ENCODE measurements at places on chromosomes 7 and 10.

DNA sequence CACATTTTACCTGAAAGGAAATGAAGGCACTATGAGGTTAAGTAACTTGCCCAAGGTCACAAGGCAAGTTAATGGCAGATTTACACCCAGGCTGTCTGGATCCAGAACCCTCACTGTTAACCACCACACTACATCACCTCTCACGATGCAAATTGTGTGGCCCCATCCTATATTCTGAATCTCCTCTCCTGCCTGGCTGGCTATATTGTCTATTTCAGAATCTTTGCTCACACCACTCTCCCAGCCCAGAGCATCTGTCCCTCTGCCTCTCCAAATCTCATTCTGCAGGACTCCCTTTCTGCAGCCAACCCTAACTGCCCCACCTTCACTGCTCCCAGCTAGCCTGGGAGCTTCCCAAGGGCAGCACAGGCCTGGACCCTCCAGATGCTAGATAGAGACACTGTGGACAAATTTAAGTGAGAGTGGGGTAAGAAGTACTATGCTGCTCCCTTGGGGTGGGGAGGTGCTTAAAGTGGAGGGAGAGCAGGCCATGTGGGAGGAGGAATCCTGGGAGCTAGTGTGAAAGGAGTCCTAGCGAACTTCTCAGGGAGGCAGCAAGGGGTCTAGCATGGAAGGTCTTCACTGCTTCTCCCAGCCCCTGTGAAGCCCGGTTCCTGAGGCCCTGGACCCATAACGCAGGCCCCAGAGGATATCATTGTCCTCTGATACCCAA, 786 bp downstream of the CUEDC2 start:
- DNase-seq = no peak

DNA sequence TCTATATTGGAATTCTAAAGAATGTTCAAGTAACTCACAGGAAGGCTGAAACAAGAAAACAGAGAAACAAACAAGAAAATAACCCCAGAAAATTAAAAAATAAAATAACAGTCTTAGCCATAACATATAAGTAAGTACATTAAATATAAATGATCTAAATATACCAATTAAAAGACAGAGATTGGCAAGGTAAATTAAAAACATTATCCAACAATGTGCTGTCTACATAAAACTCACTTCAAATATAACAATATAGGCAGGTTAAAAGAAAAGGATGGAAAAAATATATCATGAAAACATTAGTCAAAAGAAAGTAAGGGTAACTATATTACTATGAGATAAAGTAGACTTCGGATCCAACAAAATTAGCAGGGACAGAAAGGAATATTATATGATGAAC, 98.1 kb upstream of the NANOS1 start:
- no peak for DNase-seq

- no peak for DNase-seq
Measured at GRCh38 chr7:101784292-101785127, 32.9 kb upstream of the CUX1 start.

GRCh38 chr10:35892526-35892925, 250.4 kb upstream of the FZD8 start:
- DNase-seq = no peak

- DNase-seq = no peak
Measured at GRCh38 chr7:153942036-153942435, 110.2 kb upstream of the DPP6 start.

DNA sequence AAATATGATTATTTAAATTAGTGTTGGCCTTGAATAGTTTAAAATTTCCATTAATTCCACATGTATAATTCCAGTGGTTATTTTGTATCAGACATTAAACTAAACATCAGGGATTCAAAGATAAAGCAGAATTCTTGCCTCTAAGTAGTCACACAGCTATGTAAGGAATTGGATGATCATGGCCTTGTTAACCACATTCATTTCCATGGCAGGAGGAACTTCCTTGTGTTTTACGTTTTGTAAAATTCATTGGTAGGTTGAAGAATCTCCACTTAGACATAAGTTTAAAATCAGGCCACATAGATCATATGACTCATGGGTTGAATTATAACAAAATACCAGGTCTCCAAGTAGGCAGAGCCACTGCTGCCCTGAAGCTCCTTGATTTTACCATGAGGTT, 289.7 kb downstream of the PLXDC2 start:
- DNase-seq = no peak

GRCh38 chr7:157306846-157307838, 29.7 kb upstream of the DNAJB6 start:
- no peak for DNase-seq

- DNase-seq = no peak
Measured at GRCh38 chr7:155000795-155001194, 2.1 kb downstream of the PAXIP1 start.

- DNase-seq = no peak
Measured at GRCh38 chr10:132901351-132901750, 41.0 kb downstream of the CFAP46 start.

DNA sequence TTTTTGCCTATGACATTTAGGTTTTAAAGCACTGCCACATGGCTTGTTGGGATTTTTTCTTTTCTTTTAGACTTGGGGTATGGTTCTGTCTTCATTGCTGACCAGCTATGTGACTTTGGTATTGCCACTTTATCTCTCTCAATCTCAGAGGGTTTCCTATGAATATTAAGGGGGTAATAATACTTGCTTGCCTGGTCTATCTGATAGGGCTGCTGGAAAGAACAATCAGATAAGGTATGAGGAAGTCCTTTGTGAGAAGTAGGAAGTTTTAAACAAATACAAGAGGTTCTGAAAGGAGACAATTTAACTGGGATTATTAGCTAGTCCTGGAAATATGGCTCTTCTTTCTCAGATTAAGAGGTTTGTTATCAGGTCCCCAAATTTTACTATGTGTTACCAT, 80.8 kb downstream of the ZNF92 start:
- DNase-seq = no peak

GRCh38 chr10:12459340-12459739, 110.0 kb downstream of the CAMK1D start:
- DNase-seq = no peak

DNA sequence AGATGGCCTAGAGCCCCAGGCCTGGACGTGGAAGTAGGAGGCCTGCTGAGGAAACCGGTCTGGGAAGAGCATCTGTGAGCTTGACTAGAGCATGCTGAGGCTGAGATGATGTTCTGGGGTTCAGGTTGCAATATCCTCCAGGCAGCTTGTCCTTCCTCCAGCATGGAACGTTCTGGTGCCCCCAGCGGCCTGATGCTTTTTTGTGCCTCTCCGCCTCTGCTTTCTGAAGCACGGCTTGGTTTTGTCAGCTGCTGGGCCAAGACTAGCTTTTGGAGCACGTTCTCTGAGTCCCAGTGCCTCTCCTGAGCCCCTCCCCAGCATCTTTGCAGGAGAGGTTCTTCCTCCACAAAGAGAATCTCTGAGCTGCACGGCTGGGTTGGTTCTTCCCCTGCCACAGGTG, 682.0 kb upstream of the FOXK1 start:
- DNase-seq = no peak

DNA sequence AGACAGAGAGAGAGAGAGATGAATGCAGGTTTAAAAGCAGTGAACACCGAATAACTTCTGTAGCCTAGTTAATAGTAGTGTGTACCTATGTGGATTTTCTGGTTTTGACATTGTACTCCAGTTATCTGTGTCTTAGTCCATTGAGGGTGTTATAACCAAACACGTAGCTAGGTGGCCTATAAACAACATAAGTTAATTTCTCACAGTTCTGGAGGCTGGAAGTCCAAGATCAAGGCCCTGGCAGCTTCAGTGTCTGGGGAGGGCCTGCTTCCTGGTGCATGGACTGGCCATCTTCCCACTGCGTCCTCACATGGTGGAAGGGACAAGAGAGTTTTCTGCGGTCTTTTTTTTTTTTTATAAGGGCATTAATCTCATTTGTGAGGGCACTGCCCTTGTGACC, 23.5 kb downstream of the AOC1 start:
- DNase-seq = no peak

GRCh38 chr7:17654940-17655339, 285.4 kb downstream of the SNX13 start:
- no peak for DNase-seq

- no peak for DNase-seq
Measured at GRCh38 chr7:148733496-148733895, 34.8 kb downstream of the CUL1 start.

- DNase-seq = no peak
Measured at GRCh38 chr7:1087465-1087814, 473 bp upstream of the GPER1 start.

- DNase-seq = peak; percentile 16
Measured at GRCh38 chr7:105304040-105304895, 84.5 kb downstream of the SRPK2 start.

DNA sequence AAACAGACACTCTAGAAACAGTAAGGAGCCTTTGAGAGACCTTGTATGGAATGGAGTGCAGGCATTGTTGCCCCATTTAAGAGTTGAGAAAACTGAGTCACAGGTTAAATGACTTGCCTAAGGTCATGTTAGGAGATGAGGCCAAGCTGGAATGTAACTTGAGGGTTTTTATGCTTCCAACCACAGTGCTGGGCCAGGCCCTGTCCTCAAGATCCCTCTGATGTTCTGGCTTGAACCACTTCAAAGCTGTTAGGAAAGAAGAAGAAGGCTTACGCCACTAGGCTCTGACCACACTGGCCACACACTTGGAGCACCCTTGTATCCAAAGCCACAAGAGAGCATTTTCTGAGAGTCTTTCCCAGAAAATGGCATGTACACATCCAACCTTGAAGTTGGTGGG, 42.7 kb downstream of the PLAU start:
- DNase-seq = no peak

DNA sequence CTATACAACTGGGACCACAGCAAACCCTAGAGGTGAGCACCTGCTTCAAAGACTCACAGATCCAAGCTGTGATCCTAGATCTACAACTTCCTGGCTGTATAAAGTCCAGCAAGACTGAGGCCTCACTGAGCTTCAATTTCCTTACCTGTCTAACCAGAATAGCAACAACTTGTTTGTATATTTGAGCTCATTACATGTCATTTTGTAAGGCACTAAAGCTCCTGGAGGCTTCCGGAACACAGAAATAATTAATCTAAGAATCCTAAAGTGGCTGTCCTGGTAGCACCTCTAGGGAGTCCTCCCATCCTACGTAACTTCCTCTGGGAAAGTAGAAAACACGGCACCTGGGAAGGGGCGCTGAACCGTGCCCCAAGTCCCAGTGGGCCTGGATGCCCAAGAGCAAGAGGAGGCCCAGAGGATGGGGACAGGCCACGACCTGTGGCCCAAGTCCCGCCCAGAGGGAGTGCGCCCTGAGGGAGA, 39.4 kb downstream of the HK1 start:
- no peak for DNase-seq

DNA sequence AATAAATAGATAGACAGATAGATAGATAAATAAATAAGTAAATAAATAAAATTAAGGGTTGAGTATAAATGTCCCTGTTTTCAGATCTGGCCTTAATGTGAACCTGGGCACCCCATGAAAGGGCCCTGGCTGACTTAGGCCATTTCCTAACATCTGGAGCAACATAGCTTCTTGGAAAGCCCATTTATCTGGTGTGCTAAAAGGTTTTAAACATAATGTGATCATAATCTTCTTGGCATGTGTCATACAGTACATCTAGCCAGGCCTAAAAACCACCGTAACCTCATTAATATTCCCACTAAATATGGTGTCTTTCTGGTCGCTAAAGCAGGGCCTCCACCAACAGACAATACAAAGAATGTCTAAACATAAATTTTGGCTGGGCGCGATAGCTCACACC, 142.8 kb downstream of the BTAF1 start:
- DNase-seq = no peak

DNA sequence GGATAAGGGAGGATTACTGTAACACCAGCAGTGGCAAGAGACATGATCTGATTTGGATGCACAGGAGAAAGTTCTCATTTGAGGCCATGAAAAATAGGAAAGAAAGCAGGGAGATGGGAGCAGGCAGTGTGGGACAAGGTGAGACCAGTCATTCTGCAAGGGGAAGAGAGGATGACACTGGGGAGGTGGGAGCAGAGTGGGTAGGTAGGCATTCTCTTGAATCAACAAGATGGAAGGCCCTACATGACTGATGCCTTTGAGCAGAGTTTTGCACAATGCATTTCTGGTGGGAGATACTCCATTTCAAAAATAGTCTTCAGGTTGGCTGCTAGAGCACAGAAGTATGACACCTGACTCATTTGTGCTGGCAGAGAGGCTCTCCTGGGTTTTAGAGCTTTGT, 10.5 kb downstream of the RPS24 start:
- DNase-seq = no peak

DNA sequence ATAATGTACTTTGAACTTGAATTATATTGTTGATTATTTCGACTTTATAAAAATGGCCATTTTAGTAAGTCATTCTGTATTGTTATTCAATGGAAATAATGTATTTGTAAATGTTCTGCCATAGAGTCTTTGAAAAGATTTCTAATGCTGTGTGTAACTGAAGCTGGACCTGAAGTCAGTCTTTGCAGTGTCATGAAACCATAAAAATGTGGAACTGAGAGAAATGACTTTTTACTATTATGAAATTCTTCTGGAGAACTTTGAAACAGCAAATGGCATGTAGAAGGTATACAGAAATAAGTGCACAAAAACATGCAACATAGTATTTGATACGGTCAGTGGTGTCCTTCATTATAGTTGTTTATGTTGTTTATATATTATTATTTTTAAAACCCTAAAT, 59.7 kb upstream of the ADRA2A start:
- no peak for DNase-seq

DNA sequence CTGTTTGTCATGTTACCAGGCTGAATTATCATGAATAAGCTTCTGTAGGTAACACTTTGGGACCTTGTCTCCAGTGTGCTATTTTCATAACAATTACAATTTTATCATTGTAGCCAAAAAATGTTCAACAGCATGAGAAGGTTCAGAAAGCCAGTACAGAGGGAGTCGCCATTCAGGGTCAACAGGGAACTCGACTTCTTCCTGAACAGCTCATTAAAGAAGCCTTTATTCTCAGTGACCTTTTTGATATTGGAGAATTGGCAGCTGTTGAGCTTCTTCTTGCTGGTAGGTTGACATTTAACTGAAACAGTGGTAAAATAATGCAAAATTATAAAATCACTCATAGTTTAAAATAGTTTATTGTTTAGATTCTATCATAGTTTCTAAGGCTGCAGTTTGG, 15.8 kb downstream of the NUP205 start:
- DNase-seq = no peak

- DNase-seq = no peak
Measured at GRCh38 chr7:36029311-36029710, 123.7 kb upstream of the EEPD1 start.

GRCh38 chr7:109391240-109391639, 821.6 kb downstream of the DNAJB9 start:
- no peak for DNase-seq

All from nucleus accumbens (tissue), 56 donors.